Heart left ventricle (tissue), 16 donors: ENCODE measurements at places on chromosomes 3 and 15. TPM values are rescaled to one million over a fixed set of nuclear protein-coding genes. Genes with fewer than 3 reads are reported as not detected.

- H3K4me3 ChIP-seq: no peak overlapping the region
- no peak for DNase-seq
- peaks cover 5% of the 10 kb centered on the region for H3K4me1 ChIP-seq
- no peak overlapping the region for H3K27ac ChIP-seq
These were observed 32.9 kb downstream of the B3GALNT1 start for GRCh38 chr3:161072211-161072621.

ACP3 gene
- 0.49 TPM for total RNA-seq

GRM2 gene
- total RNA-seq: 0.21 TPM

DNA sequence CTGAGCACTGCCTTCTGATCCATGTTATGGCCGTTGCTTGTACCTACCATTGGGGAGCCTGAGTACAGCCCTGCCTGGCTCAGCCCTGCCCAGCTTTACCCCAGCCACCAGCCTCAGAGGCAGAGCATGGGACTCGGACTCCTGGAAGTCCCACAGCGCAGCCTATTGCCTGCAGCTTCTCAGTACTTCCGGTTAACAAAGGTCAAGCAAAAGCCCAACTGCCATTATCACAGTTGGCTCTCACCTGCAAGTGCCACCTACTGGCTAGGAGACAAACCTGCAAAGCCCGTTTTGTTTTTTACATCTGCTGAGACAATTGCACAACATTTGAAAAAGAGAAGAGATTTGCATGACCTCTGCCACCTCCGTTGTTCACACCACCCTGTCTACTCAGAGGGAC is 1081.7 kb downstream of the NAALADL2 start:
- H3K27me3 ChIP-seq: no peaks in the 10 kb centered on the region
- H3K4me3 ChIP-seq: no peak overlapping the region
- H3K36me3 ChIP-seq: no peaks in the 10 kb centered on the region
- no peak overlapping the region for H3K27ac ChIP-seq

SAMMSON gene
- total RNA-seq: not detected

DNA sequence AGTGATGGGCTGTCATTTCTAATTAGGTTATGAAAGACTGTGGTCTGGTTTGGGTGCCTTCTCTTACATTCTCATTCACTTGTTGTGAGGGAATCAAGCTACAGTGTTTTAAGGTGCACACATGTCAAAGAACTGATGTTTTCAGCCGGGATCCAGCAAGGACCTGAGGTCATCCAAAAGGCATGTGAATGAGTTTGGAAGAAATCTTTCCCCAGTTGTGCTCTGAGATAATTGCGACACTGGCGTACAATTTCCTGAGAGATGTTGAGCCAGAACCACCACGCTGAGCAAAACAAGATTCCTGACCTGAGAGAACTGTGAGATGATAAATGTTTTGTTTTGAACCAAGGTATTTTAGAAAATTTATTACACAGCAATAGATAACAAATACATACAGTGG is 295.3 kb upstream of the SLITRK3 start:
- no peaks in the 10 kb centered on the region for H3K27me3 ChIP-seq
- H3K4me3 ChIP-seq: no peak overlapping the region
- no peaks in the 10 kb centered on the region for H3K36me3 ChIP-seq
- no peak overlapping the region for H3K27ac ChIP-seq
- H3K4me1 ChIP-seq: no peaks in the 10 kb centered on the region

USP13 gene
- total RNA-seq: 114 TPM

DHX36 gene
- total RNA-seq: 41.1 TPM

- no peaks in the 10 kb centered on the region for H3K36me3 ChIP-seq
- H3K4me1 ChIP-seq: no peaks in the 10 kb centered on the region
- H3K27ac ChIP-seq: no peak overlapping the region
- no peak for DNase-seq
- H3K27me3 ChIP-seq: no peaks in the 10 kb centered on the region
These were observed 24.5 kb downstream of the ABHD6 start for GRCh38 chr3:58261954-58262666.

DNA sequence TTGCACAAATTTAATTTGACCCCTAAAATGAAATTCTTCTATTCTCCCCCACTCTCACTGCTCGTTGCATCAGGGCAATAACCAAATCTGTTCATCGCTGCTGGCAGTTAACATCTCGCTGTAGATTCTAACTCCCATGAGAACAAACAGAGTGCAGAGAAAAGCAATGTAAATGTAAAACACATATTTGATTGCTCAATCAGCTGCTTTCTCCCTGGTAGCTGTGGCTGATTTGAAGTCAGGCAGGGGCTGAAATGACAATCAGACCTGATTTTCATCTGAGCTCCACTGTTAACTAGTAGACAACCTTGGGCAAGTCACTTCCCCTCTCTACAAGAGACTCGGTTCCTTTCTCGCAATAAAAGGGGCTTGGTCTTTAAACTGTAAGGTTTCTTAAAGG is 119.8 kb upstream of the CPNE4 start:
- no peak overlapping the region for H3K27ac ChIP-seq
- DNase-seq: no peak
- no peaks in the 10 kb centered on the region for H3K4me1 ChIP-seq
- H3K27me3 ChIP-seq: no peaks in the 10 kb centered on the region
- no peaks in the 10 kb centered on the region for H3K36me3 ChIP-seq

GRCh38 chr3:34351882-34352777 is 553.7 kb downstream of the PDCD6IP start:
- no peak for DNase-seq
- H3K36me3 ChIP-seq: no peaks in the 10 kb centered on the region
- H3K4me3 ChIP-seq: no peak overlapping the region
- no peak overlapping the region for H3K27ac ChIP-seq
- H3K4me1 ChIP-seq: no peaks in the 10 kb centered on the region

ITIH3 gene
- total RNA-seq: 0.77 TPM

DNA sequence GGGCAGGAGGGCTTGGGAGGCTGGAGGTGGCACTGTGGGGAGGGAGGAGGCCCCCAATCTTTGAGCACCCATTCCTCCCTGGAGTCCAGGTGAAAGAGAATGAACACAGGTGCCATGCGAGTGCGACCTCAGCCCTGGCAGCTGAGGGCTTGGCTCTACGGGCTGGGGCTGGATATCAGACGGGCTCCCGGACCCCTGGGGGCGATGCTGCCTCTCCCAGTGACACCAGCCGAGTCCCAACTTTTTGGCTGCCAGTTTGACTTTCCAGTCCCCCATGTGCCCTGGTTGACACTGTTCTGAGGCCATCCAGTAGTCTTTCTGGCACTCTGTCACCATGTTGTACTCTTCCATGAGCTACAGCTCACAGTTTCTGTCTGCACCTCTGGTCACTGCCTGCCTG is 1.2 kb downstream of the VILL start:
- no peak overlapping the region for H3K27ac ChIP-seq
- no peaks in the 10 kb centered on the region for H3K4me1 ChIP-seq
- no peaks in the 10 kb centered on the region for H3K27me3 ChIP-seq
- no peak overlapping the region for H3K4me3 ChIP-seq
- H3K36me3 ChIP-seq: no peaks in the 10 kb centered on the region
- no peak for DNase-seq

LIPH gene
- total RNA-seq: 0.12 TPM

- H3K4me3 ChIP-seq: no peak overlapping the region
- DNase-seq: no peak
- H3K4me1 ChIP-seq: peaks cover 8% of the 10 kb centered on the region
- H3K27me3 ChIP-seq: no peaks in the 10 kb centered on the region
These were observed 224.6 kb downstream of the GREM1 start for GRCh38 chr15:32942401-32942841.

DNA sequence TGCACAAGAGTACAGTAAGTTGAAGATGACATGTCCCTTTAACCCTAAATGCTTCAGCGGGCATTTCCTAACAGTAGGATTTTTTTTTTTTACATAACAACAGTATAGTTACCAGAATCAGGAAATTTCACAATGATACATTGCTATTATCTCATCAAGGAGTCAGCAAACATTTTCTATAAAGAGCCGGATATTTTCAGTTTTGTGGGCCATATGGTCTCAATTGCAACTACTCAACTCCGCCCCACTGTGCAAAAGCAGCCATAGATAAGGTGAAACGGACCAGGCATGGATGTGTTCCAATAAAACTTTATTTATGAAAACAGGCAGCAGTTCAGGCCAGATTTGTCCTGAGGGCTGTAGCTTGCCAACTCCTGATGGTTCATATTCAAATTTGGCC is 130.6 kb downstream of the SMAD6 start:
- H3K27me3 ChIP-seq: no peaks in the 10 kb centered on the region
- no peak overlapping the region for H3K27ac ChIP-seq
- H3K4me3 ChIP-seq: no peak overlapping the region
- DNase-seq: no peak
- no peaks in the 10 kb centered on the region for H3K36me3 ChIP-seq
- H3K4me1 ChIP-seq: peaks cover 11% of the 10 kb centered on the region

DNA sequence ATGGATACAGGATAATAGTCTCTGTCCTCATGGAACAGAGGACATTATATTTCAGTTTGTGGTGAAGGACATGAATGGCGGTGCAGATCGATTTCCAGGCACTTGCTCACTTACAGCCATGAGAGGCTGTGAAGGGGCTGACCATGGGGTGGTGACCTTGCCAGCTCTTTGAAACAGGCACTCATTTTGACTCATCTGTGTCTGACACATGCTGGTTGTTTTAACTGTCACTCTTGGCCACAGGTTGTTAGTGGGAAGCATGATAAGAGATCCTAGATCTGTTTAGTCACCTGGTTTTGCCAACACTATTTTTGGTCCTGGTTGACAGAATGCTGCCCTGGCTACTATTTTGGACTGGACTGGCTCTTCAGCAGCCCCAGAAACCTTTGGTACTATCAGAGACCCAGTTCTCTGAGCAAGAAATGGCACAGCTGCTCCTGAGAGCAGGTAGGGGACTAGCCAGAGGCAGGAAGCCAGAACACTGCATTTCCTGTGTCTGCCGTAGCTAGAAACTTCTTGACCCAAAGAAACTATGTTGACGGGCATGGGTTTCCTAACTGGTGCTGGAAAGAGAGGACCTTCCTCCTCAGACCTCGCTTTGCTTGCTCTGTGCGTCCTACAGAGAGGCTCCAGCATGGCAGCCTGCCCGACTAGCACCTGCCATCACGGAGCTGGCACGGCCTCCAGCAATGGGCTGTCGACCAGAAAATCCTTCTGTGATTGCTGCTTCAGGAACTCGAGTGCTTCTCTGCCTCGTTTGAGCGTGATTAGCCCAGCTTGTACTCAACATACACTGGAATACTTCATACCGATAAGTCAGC is 6.3 kb downstream of the PXYLP1 start:
- peaks cover 66% of the 10 kb centered on the region for H3K4me1 ChIP-seq
- DNase-seq: peak; percentile 90
- H3K27me3 ChIP-seq: no peaks in the 10 kb centered on the region
- no peaks in the 10 kb centered on the region for H3K36me3 ChIP-seq

- H3K4me1 ChIP-seq: no peaks in the 10 kb centered on the region
- no peak for DNase-seq
- H3K4me3 ChIP-seq: no peak overlapping the region
- H3K27me3 ChIP-seq: no peaks in the 10 kb centered on the region
- no peaks in the 10 kb centered on the region for H3K36me3 ChIP-seq
- H3K27ac ChIP-seq: no peak overlapping the region
These were observed 117.9 kb downstream of the MEIS2 start for GRCh38 chr15:36982430-36982829.

GRCh38 chr3:9613056-9613748 is 36.1 kb upstream of the MTMR14 start:
- no peak overlapping the region for H3K27ac ChIP-seq
- H3K4me3 ChIP-seq: no peak overlapping the region
- no peaks in the 10 kb centered on the region for H3K27me3 ChIP-seq
- no peaks in the 10 kb centered on the region for H3K4me1 ChIP-seq
- H3K36me3 ChIP-seq: no peaks in the 10 kb centered on the region
- DNase-seq: no peak

DNA sequence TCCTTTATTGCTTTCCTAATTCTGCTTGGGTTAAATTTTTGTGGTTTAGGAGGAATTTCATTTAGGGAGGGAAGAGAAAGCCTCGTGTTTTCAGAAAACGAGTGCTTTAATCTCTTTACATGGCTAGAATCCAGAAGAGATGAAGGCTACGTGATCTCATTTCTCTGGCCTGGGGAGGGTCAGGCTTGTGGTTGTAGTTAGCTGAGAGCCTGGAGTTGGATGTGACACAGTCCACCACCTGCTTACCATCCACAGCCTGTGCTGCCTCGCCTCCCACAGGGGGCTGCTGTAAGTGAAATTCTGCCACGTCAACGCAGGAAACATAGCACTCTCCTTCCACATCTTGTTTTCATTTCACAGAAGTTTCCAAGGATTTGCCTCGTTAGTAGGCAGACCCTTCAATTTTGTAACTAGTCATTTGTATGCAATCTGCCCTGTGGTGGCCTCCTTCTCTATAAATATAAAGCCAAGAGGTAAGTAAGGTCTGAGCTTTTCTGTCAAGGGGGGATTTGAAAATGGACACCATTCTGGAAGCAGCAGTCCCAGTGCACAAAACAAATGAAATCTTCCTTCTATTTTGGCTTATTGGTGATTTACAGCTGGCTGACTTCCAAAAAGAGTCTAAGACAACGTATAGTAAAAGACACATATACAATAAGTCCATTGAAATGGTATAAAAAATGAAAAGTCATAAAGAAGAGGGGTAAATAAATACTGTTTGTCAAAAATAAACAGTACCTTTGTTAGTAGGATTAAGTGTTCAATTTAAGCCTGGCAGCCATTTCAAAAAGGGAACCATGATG is 3.4 kb downstream of the GXYLT2 start:
- H3K4me3 ChIP-seq: no peak overlapping the region
- no peaks in the 10 kb centered on the region for H3K27me3 ChIP-seq
- H3K27ac ChIP-seq: peak overlapping the region; percentile 8

ACVR2B gene
- 7.9 TPM for total RNA-seq

- H3K36me3 ChIP-seq: no peaks in the 10 kb centered on the region
- DNase-seq: no peak
These were observed 27.2 kb upstream of the SLC41A3 start for GRCh38 chr3:126111126-126111551.

DNA sequence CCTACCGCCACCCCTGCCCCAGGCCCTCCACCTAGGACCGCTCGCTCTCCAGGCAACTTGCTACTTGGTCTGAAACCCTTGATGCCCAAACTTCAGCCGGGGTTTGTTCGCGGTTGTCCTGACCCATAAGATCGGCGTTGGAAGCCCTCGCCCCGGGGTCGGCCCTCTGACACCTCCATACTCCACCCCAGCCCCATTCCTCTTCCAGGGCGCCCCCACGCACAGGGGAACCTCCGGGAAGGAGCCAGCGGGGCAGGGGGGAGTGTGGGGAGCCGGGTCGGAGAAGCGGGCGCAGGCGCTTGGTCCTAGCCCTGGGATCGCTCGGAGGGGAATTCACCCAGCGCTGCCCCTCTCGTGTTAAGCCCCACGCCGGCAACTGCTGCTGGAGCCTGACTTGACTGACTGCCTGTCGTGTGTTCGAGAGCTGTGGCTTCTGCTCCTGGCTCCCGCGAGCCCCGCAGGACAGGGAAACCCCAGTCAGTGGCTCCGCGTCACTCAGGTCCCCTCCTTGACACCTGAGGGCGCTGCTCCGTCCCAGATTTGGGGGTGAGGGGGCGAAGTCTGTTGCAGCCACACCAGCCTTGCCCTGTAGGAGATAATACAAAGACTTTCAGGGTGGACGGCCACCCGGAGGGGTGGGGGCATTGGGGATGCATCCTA is 675 bp downstream of the RYR3 start:
- no peaks in the 10 kb centered on the region for H3K36me3 ChIP-seq
- H3K4me3 ChIP-seq: peak overlapping the region; percentile 51
- H3K27me3 ChIP-seq: peaks cover 11% of the 10 kb centered on the region
- DNase-seq: no peak
- no peaks in the 10 kb centered on the region for H3K4me1 ChIP-seq

- no peak overlapping the region for H3K4me3 ChIP-seq
- H3K27me3 ChIP-seq: no peaks in the 10 kb centered on the region
- H3K36me3 ChIP-seq: no peaks in the 10 kb centered on the region
- peaks cover 7% of the 10 kb centered on the region for H3K4me1 ChIP-seq
- H3K27ac ChIP-seq: peak overlapping the region; percentile 20
- peak; percentile 43 for DNase-seq
These were observed 88.6 kb upstream of the ZNF385D start for GRCh38 chr3:21839592-21839991.
